SIG-M5 (cell line): ENCODE measurements at places on chromosomes 12 and 14.

DNA sequence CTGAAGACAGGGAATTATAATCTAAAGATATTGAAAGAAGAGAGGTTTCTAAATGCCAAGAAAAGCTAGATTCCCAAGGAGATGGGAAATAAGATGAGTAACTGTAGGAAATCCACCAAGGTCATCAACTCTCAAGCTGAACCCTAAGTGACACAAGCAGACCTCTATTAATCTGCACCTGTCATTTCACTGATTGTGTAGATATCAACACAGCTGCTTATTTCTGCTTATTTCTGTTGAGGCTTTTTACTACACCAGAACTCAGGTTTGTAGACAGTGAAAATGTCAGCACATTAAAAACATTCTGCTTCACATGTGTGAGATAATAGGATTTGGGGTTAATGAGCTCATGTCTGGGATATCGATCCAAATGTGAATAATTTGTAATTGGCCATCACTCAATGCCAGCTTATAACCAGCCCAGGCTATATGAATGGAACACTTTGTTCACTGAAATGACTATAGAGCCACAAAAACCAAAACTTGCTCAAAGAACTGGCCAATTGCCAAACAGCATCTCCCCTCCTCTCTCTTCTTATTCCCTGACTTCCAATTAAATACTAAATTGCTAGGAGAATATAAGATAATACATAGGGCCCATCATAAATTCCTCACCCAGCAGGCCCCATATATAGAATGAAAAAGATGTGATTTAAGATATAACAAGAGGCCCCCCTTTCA is 188.7 kb upstream of the ARID2 start:
- DNase-seq, result no peak

DNA sequence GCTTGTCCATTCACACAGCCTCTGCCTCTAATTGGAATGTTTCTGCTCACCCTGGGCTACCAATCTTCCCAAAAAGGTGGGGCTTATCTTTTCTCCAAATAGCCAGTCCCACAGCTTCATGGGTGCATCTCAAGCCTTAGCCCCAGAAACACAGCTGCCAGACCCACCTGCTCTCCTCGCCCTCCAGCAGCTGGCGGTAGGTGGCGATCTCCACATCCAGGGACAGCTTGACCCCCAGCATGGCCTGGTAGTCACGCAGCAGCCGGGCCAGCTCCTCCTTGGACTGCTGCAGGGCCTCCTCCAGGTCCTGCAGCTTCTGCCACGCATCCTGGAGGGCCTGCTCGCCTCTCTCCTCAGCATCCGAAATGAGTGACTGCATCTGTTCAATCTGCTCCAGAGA is 11.1 kb downstream of the KRT77 start:
- no peak for DNase-seq

- no peak for DNase-seq
Measured at GRCh38 chr12:103538397-103538796, 42.6 kb upstream of the C12orf42 start.

DNA sequence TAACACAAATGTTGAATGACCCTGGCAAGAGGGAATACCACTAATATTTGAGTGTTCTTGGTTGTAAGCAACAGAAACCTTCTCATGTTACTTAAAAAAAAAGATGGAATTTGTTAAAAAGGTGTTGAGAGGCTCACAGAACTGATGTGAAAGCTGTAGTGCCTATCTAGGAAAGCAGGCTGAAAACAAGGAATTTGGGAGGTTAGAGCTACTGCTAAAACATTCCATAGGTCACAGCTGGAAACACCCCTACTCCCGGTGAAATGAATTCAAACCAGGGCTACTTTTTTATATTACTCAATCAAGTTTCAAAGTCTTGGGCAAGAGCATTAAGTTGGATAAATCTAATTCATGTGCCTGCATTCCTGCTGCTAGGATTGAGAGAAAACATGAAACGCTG is 104.1 kb downstream of the SLC35F4 start:
- no peak for DNase-seq

- no peak for DNase-seq
Measured at GRCh38 chr12:121893961-121894460, 5.4 kb downstream of the PSMD9 start.

DNA sequence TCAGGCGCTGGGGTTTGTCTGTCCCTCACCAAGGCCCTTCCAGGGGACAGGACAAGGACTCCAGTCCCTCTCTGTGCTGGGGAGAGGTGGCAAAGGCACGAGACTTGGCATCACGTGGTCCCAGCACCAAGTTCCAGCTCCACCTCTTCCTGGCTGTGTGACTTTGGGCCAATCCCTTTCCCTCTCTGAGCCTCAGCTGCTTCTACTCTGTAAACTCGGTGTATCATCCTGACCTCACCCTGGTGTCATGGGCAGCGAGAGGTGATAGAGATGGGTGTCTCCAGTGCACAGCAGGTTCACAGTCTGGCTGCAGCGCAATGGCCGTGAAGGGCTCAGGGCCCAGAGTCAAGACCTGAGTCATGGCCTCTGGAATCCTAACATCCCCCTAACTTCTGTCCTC is 54.0 kb downstream of the MVK start:
- DNase-seq, result no peak

- DNase-seq, result no peak
Measured at GRCh38 chr14:102377696-102378095, 15.0 kb downstream of the TECPR2 start.
